ENCODE measurements at places on chromosomes 11 and 22.
A peak's percentile ranks its signal among the peaks of the same experiment; 100 is the strongest.

GRCh38 chr22:48218889-48219420 is 1456.5 kb downstream of the TBC1D22A start:
- DNase-seq, result no peak

- no peak for DNase-seq
Observed at GRCh38 chr11:94882931-94883330, 90.4 kb downstream of the CWC15 start.

DNA sequence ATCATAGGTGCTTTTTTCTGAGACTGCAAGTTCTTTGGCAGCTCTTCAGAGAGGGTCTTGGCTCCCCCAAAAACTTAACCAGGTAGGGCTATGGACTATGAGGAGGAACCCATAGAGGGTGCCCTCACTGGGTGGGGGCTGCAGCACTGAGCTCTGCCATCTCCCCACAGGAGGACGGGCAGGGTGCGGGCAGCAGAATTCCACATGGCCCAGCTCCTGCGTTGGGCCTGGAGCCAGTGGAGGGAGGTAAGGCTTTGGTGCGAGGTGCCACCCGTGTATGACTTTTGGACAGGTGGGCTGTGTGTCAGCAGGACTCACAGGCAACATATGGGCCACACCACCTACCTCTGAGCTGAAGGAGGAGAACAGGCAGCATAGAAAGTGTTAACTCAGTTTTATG is 58.4 kb downstream of the PISD start:
- DNase-seq, result no peak

DNA sequence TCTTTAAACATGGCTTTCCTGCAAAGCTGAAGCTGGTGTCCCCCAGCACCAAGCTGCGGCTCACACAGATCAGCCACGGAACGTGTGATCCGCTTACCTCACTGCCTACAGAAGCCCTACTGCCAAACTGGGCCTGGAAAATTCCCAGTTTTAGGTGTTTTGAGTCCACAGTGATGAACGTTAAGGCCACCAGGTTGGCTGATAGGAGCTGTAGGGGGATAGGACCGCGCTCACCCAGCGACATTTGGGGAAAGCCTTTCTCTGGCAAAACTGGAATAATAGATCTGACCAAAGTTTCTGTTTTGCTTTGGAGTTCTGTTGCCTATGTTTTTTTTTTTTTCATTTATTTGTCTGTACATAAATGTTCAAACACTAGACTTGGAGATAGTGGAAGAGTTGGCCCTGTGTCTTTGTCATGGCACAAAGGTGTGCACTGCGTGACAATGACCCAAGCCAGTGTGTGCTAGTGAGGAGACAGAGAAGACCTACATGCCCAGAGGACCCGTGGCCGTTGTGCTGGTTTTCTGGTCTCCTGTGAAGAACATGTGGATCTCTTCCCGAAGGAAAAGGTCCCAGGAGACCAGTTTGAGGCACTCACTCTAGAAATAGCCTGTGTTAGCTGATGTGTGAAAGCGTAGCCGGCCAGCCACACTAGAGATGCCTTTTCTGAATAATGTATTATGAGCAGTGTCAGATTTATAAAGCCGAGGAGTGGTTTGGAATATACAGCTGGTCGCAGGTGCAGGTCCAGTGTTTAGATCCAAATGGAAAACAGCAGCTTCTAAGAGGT is 15.0 kb downstream of the ASPHD2 start:
- no peak for DNase-seq

- peak; percentile 1 for DNase-seq
Observed at GRCh38 chr11:129143335-129143734, 48.8 kb downstream of the ARHGAP32 start.

- DNase-seq, result no peak
Observed at GRCh38 chr11:7546324-7546791, 32.6 kb downstream of the PPFIBP2 start.

- DNase-seq, result no peak
Observed at GRCh38 chr11:122923302-122923701, 40.7 kb downstream of the JHY start.

DNA sequence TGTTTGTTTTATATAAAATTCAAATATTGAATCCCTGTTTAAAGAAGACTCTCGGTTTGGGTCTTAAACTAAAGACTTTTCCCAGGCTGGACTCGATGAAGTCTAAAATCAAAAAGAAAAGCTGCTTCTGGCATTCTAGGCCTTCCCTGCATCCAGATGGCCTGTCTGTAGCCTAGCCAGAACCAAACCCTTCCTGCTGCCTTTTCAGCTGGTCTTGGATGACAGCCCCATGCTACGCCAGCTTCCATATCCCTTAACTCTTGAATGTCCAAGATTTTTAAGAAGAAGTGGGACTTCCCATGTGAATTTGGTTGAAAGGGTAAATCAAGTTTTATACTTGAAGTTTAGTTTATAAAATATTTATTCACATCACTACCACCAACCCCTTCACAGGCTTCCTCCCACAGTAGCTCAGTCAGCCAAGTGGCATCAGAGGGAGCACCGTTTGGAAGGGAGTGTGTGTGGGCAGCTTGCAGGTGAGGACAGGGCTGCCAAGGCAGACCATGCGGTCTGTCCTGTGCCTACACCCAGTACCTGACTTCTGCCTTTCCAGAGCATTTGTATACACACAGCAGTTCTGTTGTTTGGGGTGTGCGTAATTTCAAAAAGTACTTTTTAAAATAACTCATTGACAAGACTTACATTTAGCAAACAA is 18.2 kb upstream of the PSMA1 start:
- no peak for DNase-seq

- no peak for DNase-seq
Observed at GRCh38 chr11:117933930-117934329, 4.7 kb upstream of the TMPRSS13 start.

DNA sequence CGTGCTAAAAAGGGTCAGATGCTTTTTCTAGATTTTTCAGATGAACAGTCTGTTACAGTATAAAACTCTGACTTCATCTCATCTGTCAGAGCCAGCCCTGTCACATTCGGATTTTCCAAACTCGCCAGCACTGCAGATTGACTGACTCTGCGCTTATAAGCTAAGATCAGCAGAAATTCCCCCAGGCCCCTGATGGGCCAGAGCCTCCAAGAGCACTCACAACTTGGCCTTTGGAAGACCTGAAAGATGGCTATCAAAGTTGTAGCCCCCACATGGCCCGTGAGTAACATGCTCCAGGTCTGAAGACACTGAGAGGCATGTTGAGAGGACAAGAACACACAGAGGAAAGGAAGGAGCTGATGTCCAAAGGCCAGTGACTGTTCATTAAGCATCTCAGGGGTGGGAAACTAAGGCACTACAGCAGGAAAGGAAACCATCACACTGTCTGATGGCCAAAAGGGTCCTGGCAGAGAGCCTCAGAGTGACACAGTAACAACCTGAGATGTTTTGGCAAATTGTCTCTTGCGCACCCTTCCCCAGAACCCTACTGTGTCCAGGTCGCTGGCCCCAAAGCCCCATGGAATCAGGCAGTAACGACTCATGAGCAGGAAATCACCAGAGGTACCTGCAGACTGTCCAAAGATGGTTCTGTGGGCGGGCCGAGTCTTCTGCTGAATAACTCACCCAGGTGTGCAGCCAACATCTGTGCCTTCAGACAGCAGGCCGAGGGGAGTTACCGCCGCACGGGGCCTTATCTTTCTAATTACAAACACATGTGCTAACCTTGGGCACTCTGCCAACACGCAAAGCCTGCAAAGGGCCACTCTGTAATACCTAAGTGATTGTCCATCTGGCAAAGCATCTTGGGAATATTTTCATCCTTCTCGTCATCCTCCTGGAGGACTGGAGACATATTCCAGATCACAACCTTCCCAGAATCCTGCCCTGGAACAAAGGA is 23.6 kb downstream of the HIRA start:
- DNase-seq, result no peak

- DNase-seq, result no peak
Observed at GRCh38 chr11:13110929-13111812, 102.1 kb downstream of the RASSF10 start.

- no peak for DNase-seq
Observed at GRCh38 chr11:42992594-42992993, 319.2 kb upstream of the API5 start.

DNA sequence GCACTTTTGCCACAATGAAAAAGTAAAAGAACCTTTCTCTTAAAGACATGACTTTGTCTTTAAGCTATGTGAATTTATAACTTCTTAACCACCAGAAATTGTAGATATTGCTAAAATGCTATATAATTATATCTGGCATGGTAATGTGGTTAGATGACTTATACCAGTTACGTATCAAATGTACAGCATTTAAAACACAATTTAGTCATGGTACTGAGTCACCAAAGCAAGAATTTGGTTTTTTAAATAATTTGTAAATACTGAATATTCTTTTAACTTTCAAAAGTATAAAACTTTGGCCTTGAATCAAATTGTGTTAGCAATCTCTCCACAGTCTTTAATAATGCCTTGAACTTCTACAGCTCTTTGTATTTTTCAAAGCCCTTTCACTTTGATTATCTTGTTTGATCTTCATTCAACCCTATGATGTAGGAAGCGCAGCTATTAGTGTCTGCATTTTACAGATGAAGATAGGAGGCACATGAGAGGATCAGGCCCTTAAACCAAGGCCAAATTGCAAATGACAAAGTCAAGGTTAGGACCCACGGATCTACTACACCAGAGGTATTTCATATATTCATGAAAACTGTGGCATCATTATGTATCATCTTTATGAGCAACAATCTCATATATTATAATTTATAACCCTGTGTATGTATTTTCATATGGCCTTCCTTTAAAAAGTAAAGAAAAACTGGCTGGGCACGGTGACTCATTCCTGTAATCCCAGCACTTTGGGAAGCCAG is 4.4 kb upstream of the SYTL2 start:
- DNase-seq, result no peak

- no peak for DNase-seq
Observed at GRCh38 chr11:94000659-94001058, 20.5 kb upstream of the HEPHL1 start.

DNA sequence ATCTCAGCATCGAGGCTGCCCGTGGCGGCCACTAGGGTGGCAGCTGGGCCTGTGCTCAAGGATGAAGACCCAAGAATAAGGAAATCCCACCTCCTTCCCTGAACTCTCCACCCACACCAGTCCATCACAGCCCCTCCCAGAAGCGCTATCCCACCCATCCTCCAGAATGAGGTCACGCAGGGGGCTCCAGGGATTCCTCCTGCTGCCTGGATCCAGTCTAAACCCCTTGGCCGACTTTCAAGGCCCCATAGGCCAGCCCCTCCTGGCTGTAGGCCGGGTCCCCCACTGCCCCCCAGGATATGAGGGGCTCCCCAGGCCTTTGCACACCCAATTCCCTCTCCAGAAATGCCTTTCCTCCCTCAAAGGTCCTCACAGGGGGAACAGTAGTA is 19.0 kb upstream of the SCGB1A1 start:
- DNase-seq, result no peak

DNA sequence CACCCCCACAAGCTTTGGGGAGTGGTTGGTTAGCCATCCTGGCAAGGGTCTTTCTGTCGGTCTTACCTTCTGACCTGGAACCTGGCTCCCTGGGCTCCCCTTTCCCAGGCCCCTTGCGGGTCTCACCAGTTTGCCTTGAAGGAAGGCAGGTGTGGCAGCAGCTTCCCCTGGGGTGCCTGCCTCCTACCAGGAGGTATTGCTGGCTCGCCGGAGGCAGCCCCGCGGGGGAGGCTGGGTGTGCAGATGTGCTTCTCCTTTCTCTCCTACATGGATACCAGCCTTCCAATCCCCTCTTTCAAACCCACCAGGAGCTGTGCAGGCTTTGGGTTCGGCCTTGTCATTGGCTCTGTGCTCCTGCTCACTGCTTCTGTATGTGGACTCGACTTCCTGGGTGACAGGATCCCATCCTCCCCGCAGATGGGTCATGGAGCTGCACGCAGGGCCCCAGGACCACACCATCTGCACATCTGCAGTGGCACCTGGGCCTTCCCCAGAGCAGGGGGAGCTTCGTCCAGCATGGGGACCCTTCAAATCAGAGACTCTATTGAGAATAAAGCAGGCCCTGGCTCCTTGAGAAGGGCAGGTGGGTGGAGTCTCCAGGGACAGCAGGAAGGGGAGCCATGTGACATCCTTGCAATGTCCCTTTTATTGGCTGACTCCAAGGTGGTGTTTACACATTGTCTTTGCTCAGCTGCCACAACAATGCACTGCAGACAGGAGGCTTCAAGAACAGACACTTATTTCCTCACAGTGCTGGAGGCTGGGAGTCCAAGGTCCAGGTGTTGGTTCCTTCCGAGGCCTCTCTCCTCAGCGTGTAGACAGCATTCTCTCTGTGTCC is 592.0 kb downstream of the BRD1 start:
- DNase-seq, result no peak

- no peak for DNase-seq
Observed at GRCh38 chr11:113247966-113248365, 66.4 kb upstream of the TTC12 start.

- no peak for DNase-seq
Observed at GRCh38 chr11:68026391-68027105, 3.9 kb upstream of the NDUFS8 start.

GRCh38 chr22:38077595-38077994 is 6.4 kb downstream of the SLC16A8 start:
- DNase-seq, result no peak

DNA sequence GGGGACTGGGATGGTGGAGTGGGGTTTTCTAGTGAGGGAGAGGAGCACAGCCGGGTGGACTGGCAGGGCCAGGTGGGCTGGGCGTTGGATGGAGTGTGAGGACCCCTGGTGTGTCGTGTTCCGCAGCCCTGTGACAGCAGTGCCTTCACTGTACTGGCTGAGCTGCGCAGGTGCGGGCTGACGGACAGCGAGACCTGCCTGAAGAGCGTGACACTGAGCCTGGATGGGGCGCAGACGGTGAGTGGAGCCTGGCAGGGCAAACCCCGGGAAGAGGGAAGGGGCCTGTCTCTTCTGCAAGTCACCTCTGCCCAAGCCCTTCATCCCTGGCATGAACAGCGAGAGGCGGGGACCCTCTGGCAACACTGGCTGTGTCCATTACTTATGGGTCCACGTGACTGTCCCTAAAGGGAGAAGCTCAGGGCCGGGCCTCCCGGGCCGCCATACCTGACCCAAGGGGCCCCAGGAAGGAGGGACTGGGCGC is 10.0 kb downstream of the MUC5AC start:
- no peak for DNase-seq

DNA sequence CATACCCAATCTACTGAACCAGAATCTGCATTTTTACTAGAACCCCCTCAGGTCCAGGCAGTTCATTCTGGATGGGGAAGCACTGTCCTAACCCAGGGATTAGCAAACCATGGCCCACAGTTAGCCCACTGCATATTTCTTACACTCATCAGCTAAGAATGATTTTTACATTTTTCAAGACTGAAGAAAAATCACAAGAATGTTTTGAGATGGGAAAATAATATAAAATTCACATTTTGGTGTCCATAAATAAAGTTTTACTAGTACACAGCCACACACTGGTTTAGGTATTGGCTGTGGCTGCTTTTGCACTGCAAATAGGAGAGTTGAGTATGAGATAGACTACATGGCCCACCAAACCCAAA is 59.4 kb downstream of the PPFIBP2 start:
- DNase-seq, result no peak
